Right cardiac atrium (tissue), 5 donors: ENCODE measurements at places on chromosomes 11 and 22. TPM values are rescaled to one million over a fixed set of nuclear protein-coding genes. Genes with fewer than 3 reads are reported as not detected.

CLNS1A gene
- polyA plus RNA-seq: 69.4 TPM

MRGPRX1 gene
- polyA plus RNA-seq: not detected

FREY1 gene
- polyA plus RNA-seq: 0.18 TPM

GGT1 gene
- polyA plus RNA-seq: 3.7 TPM

OR52I2 gene
- polyA plus RNA-seq: not detected

GRCh38 chr11:86395061-86395551 lies 20.4 kb downstream of the CCDC81 start:
- no peak for DNase-seq

DNA sequence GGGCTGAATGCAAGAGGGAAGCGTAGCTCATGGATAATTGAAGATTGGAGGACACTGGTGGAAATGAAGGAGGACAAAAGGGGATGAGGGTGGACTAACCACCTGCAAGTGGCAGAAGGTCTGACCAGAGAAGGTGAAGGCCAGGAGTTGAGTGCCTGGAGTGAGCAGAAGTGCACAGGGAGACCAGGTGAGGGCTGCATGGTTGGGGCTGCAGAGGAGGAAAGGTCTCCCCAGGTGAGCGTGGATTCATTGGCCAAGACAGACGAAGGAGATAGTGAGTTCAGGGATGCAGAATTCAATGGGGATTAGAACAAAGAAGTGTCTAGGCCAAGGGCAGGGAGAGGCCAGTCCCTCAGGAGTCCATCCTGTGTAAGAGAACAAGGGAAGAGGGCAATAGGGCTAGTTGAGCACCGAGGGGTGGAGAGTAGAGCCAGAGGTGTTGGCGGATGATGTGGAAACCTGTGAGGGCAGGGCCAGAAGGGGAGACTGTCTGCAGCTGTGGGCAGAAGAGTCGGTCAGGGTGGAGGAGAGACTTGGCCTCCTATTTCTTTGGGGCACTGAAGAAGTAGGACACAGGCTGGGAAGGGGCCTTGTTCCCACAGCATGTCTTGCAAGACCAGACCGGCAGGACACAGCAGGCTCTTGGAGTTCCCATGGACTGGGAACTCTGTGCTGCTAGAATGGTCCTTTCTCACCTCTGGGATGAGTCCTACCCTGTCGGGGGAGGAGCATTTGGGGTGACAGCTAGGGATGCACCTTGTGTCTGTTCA lies 6.7 kb downstream of the TRIM29 start:
- no peak for DNase-seq

- no peak for DNase-seq
These were observed 11.1 kb downstream of the OR5B3 start for GRCh38 chr11:58395581-58395980.

GRCh38 chr11:65205602-65205967 lies 23.9 kb downstream of the CAPN1 start:
- no peak for DNase-seq

DNA sequence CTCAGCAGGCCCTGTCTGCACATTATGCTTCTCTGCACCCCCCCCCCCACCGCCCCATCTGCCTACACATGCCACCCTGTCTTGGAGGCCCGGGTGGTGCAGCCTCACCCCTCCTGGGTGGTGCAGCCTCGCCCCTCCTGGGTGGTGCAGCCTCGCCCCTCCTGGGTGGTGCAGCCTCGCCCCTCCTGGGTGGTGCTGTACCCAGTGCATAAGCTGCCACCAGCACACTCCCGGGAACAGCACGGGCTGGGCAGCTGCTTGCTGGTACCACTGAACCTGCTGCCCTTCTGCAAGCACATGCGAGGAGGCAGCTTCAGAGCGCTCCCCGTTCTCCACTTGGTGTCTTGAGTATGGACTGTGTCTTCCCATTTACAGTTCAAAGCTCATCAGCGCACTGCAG lies 69.3 kb downstream of the NCAPD3 start:
- DNase-seq: no peak

GRCh38 chr11:30619767-30620166 lies 33.6 kb upstream of the MPPED2 start:
- no peak for DNase-seq

GRCh38 chr11:134574947-134575346 lies 162.9 kb upstream of the B3GAT1 start:
- no peak for DNase-seq
